ENCODE measurements at places on chromosomes 12 and 14. TPM values are rescaled to one million over a fixed set of nuclear protein-coding genes. Genes with fewer than 3 reads are reported as not detected.

Gene KRT4
- 0.99 TPM for total RNA-seq

Gene WNT1
- total RNA-seq = not detected

Gene PRH2
- total RNA-seq = not detected

Gene PIK3C2G
- 18.1 TPM for total RNA-seq

Gene KLRG1
- 1.6 TPM for total RNA-seq

Gene NRL
- 0.69 TPM for total RNA-seq

Gene TPH2
- not detected for total RNA-seq

Gene KRT75
- 84.8 TPM for total RNA-seq

DNA sequence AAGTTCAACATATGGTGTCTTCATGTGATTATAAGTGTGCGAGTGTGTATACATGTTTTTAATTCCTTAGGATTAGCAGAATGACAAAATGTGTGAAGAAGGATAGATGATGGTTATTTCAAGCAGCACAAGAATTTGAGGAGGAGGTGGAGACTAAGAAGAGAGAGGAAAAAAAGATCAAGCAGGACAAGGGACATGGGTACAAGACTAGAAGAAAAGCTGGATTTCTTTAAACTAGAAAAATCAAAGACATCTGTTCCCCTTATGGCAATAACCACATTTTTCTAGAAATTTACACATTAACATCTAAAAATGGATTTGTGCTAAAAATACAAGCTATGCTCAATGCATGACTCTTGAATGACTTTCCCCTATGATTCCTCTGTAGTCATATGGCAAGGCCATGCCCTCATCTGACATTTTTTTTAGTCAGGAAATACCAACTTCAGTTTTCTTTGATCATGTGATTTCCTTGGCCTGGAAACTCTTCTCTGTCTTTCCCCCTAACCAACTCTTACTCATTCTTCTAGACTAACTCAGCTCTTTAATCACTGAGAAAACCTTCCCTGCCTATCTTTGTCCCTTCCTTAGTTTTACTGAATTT lies 435.8 kb downstream of the NRXN3 start:
- peak; percentile 87 for DNase-seq

DNA sequence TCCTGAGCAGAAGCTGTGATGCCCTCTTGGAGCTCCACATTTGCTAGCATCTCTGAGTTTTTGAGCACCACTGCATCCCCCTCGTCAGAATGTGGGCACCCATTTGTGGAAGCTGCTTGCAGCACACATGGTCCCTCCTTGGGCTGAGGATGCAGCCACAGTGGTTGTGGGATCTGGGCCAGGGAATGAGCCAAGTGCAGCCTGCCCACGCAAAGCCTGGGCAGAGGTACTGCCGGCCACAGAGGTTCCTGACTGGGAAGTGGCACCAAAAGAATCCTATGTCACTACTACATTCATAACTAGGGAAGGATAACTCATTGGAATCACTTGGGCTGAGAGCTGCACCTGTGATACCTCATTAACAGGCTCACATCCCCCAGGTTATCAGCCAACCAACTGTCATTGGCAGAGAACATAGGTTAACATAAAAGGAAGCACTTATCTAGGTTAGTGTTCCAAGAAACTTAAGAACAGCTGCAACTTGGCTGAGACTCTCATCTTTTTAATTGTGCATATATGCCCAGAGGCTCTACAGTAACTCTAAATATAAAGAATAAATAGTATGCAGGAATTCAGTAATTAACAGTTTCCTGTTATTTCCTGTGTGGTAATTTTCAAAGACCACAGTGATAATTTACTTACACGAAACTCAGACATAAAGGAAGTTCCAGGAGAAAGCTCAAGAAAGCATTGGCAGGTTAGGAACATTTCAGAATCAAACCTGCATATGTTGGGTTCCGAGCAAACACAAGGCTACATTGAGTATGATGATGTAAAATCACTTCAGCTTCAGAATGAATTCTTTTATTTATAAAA lies 145.3 kb downstream of the BCAT1 start:
- no peak for DNase-seq

DNA sequence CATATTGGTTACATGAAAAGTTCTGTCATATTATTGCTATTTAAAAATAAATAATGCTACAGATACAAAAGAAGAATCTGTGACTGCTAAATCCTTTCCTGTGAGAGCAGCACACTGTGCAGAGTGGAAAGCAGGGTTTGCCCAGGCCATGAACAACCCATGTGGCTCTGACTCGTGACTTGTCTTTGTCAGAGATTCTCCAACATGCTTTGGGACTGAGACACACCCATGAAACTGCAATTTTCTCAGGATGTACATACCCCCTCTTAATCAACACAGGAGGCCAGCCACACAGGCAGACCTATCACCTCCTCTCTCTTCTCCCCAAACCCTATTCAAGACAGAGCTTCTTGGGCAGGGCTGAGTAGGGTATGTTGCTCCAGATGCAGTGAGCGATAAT lies 96.8 kb upstream of the NTF3 start:
- DNase-seq = no peak

DNA sequence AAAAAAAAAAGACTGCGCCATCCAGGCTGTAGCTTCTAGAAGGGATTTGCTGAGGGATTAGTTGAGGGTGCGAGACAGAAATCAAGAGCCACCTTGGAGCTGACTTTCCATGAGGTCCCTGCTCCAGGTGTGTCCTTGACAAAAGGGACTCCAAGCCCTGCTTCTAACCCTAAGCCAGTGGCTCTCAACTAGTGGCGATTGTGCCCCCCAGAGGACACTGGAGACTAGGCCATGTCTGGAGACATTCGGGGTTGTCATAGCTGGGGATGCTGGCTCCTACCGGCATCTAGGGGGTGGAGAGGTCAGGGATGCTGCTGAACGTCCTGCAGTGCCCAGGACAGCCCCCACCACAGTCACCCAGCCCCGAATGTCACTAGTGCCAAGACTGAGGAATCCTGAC lies 40.6 kb downstream of the SPRING1 start:
- DNase-seq = no peak

DNA sequence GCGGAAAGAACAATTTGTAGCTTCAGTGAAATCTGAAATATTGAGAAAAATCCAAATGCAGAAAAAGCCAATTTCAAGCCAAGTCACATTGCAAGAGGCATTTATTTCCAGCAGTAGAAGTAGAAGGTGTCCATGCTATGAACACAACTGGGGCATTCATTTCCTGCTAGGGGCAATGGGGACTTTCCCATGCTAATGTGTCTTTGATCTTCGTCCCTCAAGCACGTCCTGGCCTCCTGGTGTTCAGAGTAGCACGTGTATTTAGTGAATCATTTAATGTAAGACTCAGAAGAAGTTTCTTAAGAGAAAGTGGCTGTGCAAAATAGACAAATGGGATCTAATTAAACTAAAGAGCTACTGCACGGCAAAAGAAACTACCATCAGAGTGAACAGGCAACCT lies 267.9 kb downstream of the TMEM132C start:
- no peak for DNase-seq

- DNase-seq = no peak
Measured at GRCh38 chr14:76304536-76305267, 71.2 kb upstream of the ESRRB start.

GRCh38 chr14:69318901-69319475 lies 59.0 kb downstream of the GALNT16 start:
- no peak for DNase-seq

DNA sequence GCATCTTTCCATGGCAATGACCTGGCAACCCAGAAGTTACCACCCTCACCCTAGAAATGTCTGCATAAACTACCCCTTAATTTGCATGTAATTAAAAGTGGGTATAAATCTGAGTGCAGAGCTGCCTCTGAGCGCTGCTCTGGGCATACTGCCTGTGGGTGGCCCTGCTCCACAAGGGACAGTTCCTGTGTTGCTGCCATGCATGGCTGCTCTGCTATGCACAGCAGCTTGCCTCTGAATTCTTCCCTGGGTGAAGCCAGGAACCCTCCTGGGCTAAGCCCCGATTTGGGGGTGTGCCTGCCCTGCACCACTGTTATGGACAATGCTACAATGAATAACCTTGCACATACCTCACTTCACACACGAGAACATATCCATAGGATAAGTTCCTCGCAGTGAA lies 35.7 kb upstream of the GPR132 start:
- no peak for DNase-seq

GRCh38 chr14:79649856-79650255 lies 561.4 kb downstream of the DIO2 start:
- DNase-seq = no peak

DNA sequence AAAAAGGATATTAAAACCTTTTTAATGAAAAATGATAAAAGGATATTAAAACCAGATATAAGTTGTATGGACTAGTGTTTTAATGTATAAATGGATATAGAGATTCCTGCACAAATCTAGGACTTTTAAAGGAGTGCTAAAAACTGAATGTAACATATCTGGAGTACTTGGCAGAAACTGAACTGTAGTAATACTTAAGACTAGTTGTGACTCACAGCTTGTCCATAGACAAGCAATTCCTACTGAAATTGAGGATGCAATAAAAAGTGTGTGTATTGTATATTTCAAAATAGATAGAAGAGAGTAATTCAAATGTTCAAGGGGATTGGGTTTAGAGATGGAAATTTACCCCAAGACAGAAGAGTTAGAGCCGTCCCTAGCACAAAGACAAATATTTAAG lies 59.6 kb downstream of the FBXO33 start:
- no peak for DNase-seq

- DNase-seq = no peak
Measured at GRCh38 chr14:84403585-84403984, 1126.4 kb upstream of the FLRT2 start.

GRCh38 chr14:53341324-53341723 lies 188.2 kb upstream of the DDHD1 start:
- DNase-seq = no peak

DNA sequence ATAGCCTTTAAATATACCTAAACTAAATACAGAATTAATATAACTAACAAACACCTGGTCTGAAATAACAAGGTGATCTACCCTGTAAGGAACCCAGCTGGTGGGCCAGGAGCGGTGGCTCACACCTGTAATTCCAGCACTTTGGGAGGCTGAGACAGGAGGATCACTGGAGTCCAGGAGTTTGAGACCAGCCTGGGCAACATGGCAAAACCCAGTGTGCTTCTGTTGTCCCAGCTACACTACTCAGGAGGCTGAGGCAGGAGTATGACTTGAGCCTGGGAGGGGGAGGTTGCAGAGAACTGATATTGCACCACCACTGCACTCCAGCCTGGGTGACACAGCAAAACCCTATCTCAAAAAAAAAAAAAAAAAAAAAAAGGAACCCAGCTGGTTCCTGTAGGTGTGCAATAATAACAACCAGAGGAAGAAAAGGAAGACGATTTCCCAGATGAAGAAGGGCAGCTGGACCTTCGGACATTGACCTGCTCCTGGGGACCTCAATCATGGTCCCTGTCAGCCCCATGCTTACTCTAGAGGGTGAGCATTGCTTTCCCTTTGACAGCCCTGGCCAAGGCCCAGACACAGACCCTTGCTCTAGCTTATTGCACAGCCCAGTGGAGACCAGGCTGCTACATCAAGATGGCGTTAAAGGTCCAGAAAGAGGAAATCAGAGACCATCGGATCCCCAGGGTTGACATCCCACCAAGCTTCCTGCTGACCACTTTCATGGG lies 5.4 kb downstream of the FOS start:
- no peak for DNase-seq

DNA sequence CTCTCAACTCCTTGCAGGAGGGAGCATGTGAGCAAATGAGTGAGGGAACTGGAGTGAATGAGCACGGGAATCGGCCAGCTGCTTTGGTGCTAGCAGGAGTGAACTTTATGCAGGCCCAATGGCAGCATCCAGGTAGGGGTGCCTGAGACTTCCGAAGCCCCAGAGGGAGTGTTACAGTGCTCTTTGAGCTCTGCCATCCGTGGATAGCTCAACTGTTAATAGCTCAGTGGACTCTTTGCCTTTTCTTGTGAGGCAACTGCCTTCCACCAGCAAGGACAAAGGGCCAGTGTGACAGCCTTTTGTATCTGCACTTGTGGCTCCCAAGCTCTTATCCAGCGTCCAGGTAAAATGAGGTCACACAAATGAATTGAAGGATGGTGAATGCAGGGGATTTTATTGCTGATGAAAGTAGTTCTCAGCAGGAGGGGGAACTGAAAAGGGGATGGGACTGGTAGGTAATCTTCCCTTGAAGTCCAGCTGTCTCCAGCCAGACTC lies 12.9 kb downstream of the CREBL2 start:
- no peak for DNase-seq

GRCh38 chr14:59754256-59754655 lies 116.3 kb downstream of the RTN1 start:
- DNase-seq = no peak

- DNase-seq = no peak
Measured at GRCh38 chr14:36068777-36069534, 107.6 kb downstream of the PTCSC3 start.

DNA sequence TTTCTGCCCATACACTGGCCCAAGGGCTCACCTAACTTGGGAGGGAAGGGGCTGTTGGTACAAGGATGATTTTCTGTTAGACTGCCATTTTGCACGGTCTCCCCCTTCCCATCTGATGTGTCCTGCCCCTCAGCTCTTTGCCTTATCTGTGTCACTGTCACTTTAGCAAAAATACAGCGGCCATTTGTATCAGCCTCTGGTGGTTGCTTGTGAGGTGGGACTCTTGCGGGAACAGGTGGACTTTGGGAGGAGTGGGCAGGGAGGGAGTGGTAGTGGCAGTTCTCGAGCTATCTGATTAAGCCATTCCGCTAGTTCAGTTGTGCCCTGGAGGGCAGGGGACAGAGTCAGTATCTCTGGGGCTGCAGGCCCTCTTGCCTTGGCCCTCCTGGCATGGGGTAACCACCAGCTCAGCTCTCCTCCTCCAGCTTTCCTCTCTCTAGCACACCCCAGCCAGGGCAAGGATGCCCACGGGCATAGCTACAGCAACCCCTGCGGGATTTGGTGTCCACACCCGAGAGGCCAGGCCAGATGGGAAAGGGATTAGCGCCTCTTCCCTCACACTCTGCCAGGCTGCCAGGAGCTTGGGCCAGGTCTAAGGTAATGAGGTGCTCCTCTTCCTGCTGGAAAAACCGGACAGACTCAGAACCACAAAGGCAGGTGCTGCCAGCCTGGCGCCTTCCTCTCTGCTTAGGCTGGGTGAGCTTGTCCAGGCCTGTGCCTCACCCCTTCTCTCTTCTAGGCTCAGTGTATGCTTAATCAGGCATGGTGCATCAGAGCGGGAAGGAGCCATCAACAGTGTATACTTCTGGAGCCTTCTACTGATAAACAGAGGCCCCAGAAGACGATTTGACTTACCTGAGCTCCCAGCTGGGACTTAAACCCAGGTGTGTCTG lies 8.7 kb downstream of the SLC48A1 start:
- no peak for DNase-seq

DNA sequence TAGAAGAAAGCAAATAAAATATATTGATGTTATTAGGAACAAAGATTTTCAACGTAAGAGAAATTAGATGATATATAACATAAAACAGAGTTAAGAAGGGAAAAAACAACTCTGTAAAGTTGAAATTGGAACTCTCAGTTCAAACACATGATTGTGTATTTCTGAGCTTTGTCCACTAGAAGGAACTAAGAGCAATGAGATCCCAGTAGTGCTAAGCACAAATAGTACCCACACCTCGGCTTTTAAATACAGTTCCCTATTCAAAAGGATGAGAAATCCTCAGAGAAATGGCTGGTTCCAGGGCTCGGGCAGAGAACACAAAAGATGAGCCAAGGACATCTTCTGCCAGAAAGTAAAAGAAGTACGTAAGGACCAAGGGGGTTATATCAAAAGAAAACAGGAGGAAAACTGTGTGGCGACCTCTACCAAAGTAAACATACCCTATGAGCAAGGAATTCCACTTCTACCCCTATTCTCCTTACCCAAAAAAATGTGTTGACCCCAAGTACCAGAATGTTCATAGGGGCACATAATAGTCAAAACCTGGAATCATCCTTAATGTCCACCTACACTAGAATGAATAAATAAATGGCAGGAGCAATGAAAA lies 96.6 kb downstream of the SPTSSA start:
- no peak for DNase-seq

GRCh38 chr12:90254796-90255195 lies 546.2 kb upstream of the ATP2B1 start:
- no peak for DNase-seq
